ENCODE measurements at places on chromosomes 11 and 22. TPM values are rescaled to one million over a fixed set of nuclear protein-coding genes. Genes with fewer than 3 reads are reported as not detected.

Gene INS
- total RNA-seq = not detected

Gene RIBC2
- total RNA-seq = 1.0 TPM

Gene UPK3A
- not detected for total RNA-seq

Gene OR51T1
- not detected for total RNA-seq

Gene SCGB2A2
- not detected for total RNA-seq

Gene RIC3
- total RNA-seq = not detected

Gene NUDT8
- 25.3 TPM for total RNA-seq

Gene DRD2
- not detected for total RNA-seq

Gene NNMT
- total RNA-seq = 483 TPM

Gene PKP3
- total RNA-seq = 1.9 TPM

Gene CEND1
- 3.9 TPM for total RNA-seq

Gene P4HA3
- total RNA-seq = 3.7 TPM

Gene CENPM
- 42.2 TPM for total RNA-seq

Gene MYOD1
- total RNA-seq = not detected

Gene RPLP2
- 679 TPM for total RNA-seq

Gene LIF
- total RNA-seq = 2.4 TPM

Gene POU2AF2
- not detected for total RNA-seq

Gene FERMT3
- total RNA-seq = 1.8 TPM

Gene EWSR1
- 216 TPM for total RNA-seq

Gene B4GAT1
- total RNA-seq = 41.0 TPM

Gene FLRT1
- under 0.01 TPM for total RNA-seq

Gene SHANK2
- 1.0 TPM for total RNA-seq

Gene RELA
- total RNA-seq = 43.6 TPM

Gene FXYD6
- total RNA-seq = 22.5 TPM

Gene OR51G1
- not detected for total RNA-seq

Gene CDC42EP1
- 70.0 TPM for total RNA-seq

Gene LMO1
- total RNA-seq = not detected

Gene CSF2RB
- total RNA-seq = not detected

Gene GLYAT
- not detected for total RNA-seq

Gene PATE2
- not detected for total RNA-seq

Gene OR51I1
- total RNA-seq = not detected

Gene ACTN3
- total RNA-seq = not detected

Gene OR8G1
- not detected for total RNA-seq

Gene ELFN2
- total RNA-seq = 1.3 TPM

Gene FZD4
- 2.4 TPM for total RNA-seq

Gene SLN
- not detected for total RNA-seq

Gene NCF4
- total RNA-seq = not detected

Gene TREH
- total RNA-seq = not detected

Gene PHLDB1
- total RNA-seq = 51.8 TPM

Gene NRXN2
- 0.89 TPM for total RNA-seq

All from bronchus fibroblast of lung (primary cell).